Activated gamma-delta T cell treated with anti-CD3 and anti-CD28 coated beads, Interleukin-2, amount 50 U/mL, for 16 hours (primary cell): ENCODE measurements at places on chromosomes 1 and 21.

DNA sequence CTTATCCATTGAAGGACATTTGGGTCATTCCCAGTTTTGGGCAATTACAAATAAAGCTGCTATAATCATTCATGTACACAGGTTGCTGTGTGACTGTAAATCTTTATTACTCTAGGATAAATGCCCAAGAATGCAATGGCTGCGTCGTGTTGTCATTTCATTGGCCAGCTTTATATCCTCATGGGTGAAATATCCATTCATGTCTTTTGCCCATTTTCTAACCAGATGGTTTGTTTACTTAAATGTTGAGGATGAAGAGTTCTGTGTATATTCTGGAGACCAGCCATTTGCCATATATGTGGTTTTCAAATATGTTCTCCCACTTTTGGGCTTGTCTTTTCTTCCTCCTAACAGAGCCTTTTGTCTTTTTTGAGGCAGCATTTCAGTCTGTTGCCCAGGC, 25.3 kb downstream of the TRIM11 start:
- no peak for DNase-seq

GRCh38 chr1:181396811-181397210, 86.5 kb upstream of the CACNA1E start:
- no peak for DNase-seq

DNA sequence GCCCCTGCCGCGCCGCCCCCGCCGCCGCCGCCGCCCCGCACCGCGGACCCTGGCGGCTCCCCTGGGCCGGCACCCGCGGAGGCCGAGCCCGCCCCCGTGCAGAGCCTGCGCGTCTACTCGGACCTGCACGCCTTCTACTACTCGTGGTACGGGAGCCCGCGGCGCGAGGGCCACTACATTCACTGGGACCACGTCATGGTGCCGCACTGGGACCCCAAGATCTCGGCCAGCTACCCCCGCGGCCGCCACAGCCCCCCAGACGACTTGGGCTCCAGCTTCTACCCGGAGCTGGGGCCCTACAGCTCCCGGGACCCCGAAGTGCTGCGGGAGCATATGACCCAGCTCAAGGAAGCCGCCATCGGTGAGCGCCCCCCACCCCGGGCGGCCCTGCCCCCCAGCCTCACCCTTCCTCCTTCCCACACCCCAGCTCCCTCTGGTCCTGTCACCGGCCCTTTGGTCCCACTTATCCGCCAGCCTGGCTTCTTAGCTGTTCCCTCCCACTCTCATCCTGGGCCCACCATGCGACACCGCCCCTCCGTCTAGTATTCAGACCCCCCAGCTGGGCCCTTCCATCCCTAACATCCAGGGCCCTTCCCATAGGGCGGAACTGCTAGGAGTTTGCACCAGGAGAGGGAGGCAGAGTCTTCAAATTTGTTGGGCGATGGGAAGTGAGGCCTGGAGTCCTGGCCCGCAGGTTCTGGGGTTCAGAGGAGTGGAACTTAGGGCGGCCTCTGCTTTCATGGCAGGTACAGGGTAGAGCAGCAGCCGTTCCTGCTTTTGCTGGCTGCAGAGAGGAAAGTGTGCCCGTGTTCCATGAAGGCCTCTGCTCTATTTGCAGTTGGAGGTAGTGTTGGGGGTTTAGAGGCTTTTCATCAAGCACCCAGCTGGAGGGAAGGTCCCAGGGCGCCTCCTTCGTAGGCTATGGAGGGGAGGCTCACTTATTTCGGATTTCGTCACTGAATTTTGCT, 1.0 kb downstream of the MANEAL start:
- DNase-seq = no peak

DNA sequence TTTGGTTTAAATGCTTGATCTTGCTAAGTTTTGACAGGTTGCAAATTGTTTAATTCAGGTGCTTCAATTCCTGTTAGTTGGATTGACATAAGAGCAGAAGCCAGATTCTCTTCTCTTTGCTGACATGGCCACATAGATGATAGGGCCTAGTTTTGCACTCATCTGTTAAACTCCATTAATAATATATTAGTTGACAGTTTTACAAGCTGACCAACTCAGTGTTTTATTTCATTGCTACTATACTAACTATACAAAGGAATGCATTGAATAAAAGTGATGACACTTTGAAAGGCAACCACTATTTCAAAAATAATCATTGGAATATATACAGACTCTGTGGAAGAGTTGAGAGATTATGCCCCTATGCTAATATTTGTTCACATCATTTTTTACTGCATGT, 255.6 kb upstream of the DPYD start:
- DNase-seq = no peak

DNA sequence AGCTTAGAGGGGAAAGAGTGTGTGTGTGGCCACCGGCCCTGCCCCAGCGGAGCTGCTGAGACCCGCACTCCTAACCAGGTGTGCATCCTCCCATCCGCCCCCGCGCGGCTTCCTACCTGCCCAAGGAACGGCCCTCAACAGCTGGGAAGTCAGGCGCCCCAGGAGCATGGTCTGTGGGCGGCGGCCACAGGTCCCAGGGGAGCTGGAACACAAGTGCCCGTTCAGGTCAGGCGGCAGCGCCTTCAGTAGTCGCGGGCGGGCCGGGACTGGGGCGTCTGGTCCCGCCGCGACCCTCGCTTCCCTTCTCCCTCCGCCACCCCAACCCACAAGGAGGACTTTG, 448 bp downstream of the AURKAIP1 start:
- DNase-seq = no peak

- DNase-seq = no peak
These were observed 268.2 kb downstream of the HMCN1 start for GRCh38 chr1:186002406-186002805.

- no peak for DNase-seq
These were observed 120.4 kb downstream of the KCNH1 start for GRCh38 chr1:211013346-211014240.

DNA sequence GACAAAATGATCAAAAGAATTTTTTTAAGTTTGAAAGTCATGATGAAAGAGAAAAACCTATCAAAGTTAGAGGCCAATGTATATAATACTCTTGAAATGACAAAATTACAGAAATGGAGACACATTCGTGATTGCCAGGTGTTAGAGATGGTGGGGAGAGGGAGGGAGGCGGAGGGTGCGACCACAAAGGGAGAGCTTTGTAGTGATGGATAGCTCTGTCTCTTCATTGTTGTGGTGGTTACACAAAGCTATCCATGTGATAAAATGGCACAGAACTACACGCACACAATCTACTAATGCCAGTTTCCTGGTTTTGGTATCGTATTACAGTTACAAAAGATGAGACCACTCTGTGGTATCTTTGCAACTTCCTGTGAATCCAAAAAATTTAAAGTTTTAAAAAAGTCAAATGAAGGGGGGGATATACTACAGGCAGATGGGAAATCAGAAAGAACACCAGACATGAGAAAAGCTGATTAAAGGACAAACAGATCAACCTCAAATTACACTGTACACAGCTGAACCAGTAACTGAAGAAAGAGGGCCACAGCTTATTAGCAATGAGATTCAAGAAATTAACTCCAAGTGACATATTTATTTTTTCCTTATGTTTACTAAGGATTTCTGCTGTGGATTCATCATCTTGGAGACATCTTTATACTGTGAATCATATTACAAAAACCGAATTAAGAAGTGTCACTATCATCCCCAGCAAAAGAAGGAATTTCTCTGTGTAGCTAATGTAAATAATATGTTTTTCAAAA, 199.1 kb downstream of the SLC45A1 start:
- no peak for DNase-seq

DNA sequence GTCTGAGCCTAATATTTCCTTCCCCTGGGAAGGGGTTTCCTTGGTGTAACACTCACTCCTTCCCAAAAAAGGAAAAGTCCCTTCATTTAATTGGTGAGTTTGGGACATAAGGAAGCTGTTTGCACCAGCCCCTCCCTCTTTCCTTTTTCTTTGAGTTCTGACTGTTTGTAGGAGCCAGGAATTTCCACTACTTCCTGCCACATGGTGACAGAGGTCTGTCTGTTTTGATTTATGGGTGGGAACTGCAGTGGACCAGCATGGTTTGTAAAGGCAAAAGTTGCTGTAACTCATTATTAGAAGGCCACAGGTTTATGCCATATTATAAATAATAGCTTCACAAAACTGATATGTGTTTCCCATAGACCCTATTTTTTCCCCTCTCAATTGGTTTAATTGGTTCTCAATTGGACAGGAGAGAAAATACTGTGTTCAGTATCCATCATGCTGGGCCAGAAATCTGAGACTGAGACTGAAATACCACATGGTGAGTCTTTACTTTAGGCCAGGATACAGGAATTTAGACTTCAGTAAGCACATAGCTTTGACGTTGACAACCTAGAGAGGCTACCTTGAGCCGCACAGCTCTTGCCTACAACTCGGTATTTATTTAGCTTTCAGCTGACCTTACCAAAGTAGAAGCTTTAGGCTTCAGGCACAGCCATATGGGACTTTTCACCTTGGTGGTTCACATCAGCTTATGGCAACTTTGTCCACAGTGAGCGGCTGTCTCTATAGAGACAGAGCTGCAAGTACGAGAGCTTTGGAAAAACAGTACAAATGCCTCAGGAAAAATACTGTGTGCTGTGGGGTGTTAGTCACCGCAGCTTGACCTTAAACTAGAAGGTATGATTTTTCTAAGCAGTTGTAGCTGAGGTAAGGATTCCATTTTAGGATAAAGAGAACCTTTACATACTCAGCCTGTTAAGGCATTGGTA, 40.0 kb upstream of the RGS7 start:
- no peak for DNase-seq

DNA sequence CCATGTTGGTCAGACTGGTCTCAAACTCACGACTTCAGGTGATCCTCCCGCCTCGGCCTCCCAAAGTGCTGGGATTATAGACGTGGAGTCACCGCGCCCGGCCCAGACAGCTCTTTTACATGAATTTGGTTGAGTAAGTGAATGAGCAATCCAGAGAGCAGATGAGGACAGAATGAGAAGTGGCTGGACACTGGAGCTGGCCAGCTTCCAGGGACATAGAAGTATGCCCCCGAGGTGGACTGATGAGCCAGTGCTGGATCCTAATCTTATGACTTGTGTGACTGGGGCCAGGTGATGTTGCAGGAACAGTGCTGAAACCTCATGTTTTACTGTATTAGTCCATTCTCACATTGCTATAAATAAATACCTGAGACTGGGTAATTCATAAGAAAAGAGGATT, 35.9 kb upstream of the KANK4 start:
- no peak for DNase-seq
